ENCODE measurements at places on chromosomes 5 and 9. TPM values are rescaled to one million over a fixed set of nuclear protein-coding genes. Genes with fewer than 3 reads are reported as not detected.

DNA sequence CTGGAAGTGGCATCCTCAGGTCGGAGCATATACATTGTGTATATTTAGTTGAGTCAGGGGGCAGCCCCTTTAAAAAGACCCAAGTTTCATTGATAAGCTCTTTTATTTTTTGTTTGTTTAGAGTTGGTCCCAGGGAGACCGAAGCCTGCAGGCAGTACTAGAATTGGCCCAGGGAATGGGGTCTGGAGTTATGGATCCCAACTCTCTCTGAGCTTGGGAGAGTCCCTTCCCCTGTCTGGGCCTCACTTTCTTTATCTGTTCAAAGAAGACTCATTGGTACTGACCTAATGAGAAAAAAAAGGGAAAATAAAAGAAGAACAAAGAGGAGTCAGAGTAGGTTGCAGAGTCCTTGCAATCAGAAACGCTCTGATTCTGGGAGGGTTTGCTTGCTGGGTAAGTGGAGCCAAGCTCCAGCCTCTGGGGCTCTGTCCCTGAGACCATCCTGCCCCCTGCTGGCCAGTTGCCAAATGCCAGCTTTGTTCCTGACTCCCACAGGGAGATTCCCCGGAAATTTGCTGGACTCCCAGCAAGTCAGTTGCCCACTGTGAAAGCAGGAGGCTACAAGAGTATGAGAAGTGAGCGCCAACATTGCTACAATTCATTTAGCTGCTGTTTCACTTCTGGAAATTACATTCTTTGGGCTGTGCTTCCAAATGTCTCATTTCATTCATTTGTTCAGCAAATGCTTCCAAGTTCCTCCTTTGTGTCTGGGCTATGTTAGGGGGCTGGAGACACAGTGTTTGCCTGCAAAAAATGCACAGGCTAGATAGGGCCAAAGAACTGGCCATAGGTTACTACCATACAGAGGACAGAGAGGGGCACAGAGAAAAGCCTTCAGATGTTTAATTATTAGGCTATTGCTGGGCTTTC, 156.2 kb downstream of the MELK start:
- no peak overlapping the region for H3K4me3 ChIP-seq
- peak; percentile 81 for DNase-seq
- H3K27ac ChIP-seq, result no peak overlapping the region

PFN3 gene
- polyA plus RNA-seq, result not detected

DNA sequence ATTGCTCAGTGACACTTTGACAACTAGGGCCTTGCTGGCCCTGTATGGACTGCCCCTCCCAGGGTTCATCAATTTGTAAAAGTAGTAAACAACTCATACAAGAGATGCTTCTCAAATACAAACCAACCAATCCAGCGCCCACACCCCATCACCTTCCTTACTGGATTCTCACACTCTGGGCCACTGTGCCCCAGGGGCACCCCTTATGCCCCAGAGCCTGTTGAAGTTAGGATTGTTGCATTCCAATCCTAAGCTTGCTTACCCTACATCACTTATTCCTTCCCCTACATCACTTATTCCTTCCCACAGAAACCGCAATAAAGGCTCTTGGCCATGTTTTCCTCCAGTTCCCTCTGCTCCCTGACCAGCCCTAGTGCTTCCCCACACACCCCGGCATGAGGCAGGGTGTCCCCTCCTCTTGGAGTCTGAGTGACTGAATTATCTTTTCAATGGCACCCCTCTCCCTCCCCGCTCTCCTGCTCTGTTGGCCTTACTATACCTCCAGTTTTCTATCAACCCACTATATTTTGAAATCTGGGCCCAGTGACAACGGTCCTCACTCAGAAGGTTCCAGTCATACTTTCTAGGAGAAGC, 182.4 kb upstream of the S1PR3 start:
- H3K4me3 ChIP-seq, result no peak overlapping the region
- no peak for DNase-seq
- no peak overlapping the region for H3K27ac ChIP-seq
- H3K4me1 ChIP-seq, result no peaks in the 10 kb centered on the region

PCDHAC2 gene
- polyA plus RNA-seq, result not detected

DNA sequence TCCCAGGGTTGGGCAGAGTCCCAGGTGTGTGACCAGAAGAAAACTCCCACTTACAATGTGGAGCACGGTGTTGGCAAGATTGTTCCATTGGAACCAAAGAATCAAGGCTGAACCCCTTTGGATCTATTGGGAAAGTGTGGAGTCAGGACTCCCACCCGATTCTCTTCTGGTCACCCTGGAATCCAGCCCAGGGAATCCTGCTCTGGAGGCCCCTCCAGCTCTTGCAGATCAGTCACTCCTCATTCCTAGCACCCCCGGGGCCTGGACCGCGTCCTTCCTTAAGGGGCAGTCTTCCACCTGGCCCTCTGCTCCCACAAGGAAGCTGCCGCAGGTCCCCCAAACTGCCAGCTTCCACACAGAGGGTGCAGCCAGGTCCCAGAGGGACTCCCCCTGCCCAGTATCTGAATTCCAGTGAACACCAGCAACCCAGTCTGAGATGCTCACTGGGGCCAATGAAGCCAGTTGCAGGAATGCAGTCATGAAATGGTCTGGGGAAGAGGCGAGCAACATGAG, 170.1 kb downstream of the GADD45G start:
- no peak for DNase-seq
- no peaks in the 10 kb centered on the region for H3K36me3 ChIP-seq
- no peak overlapping the region for H3K4me3 ChIP-seq
- H3K4me1 ChIP-seq, result peaks cover 26% of the 10 kb centered on the region
- no peaks in the 10 kb centered on the region for H3K27me3 ChIP-seq
- no peak overlapping the region for H3K27ac ChIP-seq

- no peak overlapping the region for H3K4me3 ChIP-seq
- H3K27ac ChIP-seq, result no peak overlapping the region
- H3K36me3 ChIP-seq, result no peaks in the 10 kb centered on the region
- DNase-seq, result no peak
These were observed 392.2 kb upstream of the KLF4 start for GRCh38 chr9:107881626-107882300.

GRCh38 chr5:42021923-42022322, 96.8 kb downstream of the FBXO4 start:
- no peak overlapping the region for H3K4me3 ChIP-seq
- no peak for DNase-seq
- no peaks in the 10 kb centered on the region for H3K36me3 ChIP-seq
- H3K27ac ChIP-seq, result no peak overlapping the region
- no peaks in the 10 kb centered on the region for H3K27me3 ChIP-seq

- no peak overlapping the region for H3K27ac ChIP-seq
- peaks cover 9% of the 10 kb centered on the region for H3K4me1 ChIP-seq
- H3K4me3 ChIP-seq, result no peak overlapping the region
- DNase-seq, result no peak
- no peaks in the 10 kb centered on the region for H3K27me3 ChIP-seq
These were observed 25.5 kb downstream of the NFIB start for GRCh38 chr9:14288433-14288832.

DMRT3 gene
- not detected for polyA plus RNA-seq

KCNN2 gene
- 0.18 TPM for polyA plus RNA-seq

GRCh38 chr5:156251076-156251475, 75.9 kb upstream of the SGCD start:
- H3K27me3 ChIP-seq, result no peaks in the 10 kb centered on the region
- no peaks in the 10 kb centered on the region for H3K4me1 ChIP-seq
- H3K36me3 ChIP-seq, result no peaks in the 10 kb centered on the region
- no peak for DNase-seq

DNA sequence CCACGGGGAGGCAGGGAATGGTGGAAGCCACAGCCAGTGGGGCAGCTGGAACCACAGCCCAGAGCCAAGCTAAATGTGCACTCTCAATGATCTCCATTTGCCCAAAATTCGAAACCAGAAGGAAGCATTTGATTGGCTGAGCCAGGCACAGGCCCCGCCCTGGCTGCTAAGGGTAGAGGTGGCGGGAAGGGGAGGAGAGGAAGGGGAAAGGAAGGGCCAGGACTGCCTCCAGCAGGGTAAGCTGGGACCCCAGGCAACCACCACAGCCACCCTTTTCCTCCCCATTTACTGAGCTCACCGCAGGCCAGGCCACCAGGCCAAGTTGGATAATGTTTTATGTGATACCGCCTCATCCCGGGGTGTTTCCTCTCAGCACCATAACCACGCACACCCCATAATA, 100.3 kb upstream of the RAPGEF1 start:
- H3K36me3 ChIP-seq, result no peaks in the 10 kb centered on the region
- no peak for DNase-seq
- H3K4me1 ChIP-seq, result no peaks in the 10 kb centered on the region
- no peaks in the 10 kb centered on the region for H3K27me3 ChIP-seq

MARCHF3 gene
- 8.5 TPM for polyA plus RNA-seq

GRCh38 chr9:131406563-131407436, 12.9 kb downstream of the PRRC2B start:
- peak; percentile 65 for DNase-seq
- H3K27me3 ChIP-seq, result no peaks in the 10 kb centered on the region
- H3K4me3 ChIP-seq, result no peak overlapping the region
- peaks cover 44% of the 10 kb centered on the region for H3K4me1 ChIP-seq
- peak overlapping the region; percentile 24 for H3K27ac ChIP-seq

GRCh38 chr5:129679671-129680070, 68.2 kb upstream of the MINAR2 start:
- H3K4me1 ChIP-seq, result no peaks in the 10 kb centered on the region
- no peak for DNase-seq
- H3K4me3 ChIP-seq, result no peak overlapping the region
- H3K27me3 ChIP-seq, result no peaks in the 10 kb centered on the region
- H3K27ac ChIP-seq, result no peak overlapping the region

DNA sequence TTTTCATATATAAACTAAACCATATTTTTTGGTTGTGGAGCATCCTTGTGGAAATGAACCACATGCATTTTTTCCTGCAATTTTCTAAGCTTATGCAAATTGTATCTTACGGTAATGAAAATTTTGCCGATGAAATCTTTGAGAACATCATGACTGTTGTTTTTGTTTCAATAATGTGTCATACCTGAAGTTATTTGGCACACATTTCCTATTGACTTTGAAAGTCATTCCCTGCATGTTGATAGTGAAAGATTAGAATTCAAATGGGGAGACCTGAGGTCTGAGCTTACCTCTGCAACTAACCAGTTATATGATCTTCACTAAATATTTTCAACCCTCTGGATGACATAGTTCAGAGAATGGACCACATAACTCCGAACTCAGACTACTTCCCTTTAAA, 88.5 kb downstream of the PRR16 start:
- no peaks in the 10 kb centered on the region for H3K27me3 ChIP-seq
- H3K4me1 ChIP-seq, result no peaks in the 10 kb centered on the region
- no peaks in the 10 kb centered on the region for H3K36me3 ChIP-seq
- no peak overlapping the region for H3K4me3 ChIP-seq
- DNase-seq, result no peak

DNA sequence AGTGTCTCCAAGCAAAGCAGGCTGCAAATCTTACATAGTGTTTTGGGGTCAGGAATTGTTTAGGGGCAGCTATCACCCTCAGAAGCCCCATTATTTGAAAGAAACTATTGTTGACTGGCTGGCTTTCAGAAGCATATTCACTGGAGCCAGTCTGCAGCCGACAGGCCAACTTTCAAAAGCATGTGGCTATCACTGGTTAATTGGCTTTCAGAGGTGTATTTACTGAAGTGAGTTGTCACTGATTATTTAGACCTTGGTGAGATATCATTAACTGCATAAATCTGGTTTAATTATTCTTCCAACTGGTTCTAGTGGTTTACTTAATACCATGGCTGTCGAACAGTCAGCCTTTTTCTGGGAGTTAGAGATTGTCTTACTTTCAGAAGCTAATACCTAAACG, 247.0 kb downstream of the CWC27 start:
- peaks cover 4% of the 10 kb centered on the region for H3K4me1 ChIP-seq
- DNase-seq, result no peak
- no peak overlapping the region for H3K4me3 ChIP-seq
- H3K27me3 ChIP-seq, result no peaks in the 10 kb centered on the region
- no peaks in the 10 kb centered on the region for H3K36me3 ChIP-seq

LMX1B gene
- polyA plus RNA-seq, result 0.75 TPM

DNA sequence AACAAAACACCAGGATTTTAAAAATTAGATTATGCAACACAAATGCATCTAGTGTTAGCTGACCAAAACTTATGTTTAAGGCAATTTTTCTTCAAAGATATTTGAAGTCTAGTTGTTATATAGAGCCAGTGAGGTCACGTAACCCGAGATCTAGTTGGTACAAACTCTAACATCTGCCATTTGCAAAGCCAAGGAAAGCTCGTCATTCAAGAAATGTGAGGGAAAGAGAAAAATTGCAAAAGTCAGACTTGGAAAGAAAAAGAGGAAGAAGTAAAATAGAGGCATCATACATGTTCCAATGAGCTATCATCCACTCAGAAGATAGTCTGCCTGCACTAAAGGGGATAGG, 293.4 kb upstream of the PUM3 start:
- no peaks in the 10 kb centered on the region for H3K36me3 ChIP-seq
- H3K27ac ChIP-seq, result no peak overlapping the region
- no peaks in the 10 kb centered on the region for H3K4me1 ChIP-seq
- no peak overlapping the region for H3K4me3 ChIP-seq

GRCh38 chr5:110054240-110054639, 364.5 kb downstream of the MAN2A1 start:
- H3K4me1 ChIP-seq, result no peaks in the 10 kb centered on the region
- no peaks in the 10 kb centered on the region for H3K36me3 ChIP-seq
- peak; percentile 32 for DNase-seq
- no peaks in the 10 kb centered on the region for H3K27me3 ChIP-seq
- H3K4me3 ChIP-seq, result no peak overlapping the region
- no peak overlapping the region for H3K27ac ChIP-seq

DNA sequence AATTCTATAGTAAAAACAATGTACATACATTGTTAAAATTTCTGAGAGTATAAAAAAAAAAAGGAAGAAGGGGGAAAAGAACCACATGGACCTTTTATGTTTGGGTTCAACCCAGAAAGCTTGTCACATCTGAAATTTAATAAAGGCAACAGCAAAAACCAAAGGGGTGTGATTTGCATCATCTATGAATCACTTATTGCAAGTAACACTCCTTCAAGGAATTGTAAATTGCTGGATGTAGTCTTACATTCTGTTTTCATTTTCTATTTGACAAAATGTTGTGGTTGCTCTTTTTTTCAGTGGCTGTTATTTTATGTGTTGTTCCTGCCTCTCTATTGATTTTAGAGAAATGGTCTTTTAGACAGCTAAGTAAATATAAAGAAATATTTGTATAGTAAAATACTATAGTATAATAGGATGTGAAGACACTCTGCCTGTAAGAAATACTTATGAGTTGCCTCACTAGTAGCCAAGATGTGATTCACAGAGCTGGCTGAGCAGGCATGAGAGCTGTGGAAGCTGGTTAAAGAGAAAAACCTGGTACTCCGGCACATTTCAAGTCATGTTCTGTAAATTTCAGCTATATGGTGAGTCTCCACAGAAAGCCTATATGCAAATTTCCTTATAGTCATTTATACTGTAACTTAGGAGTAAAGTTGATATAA, 131.1 kb upstream of the CNTLN start:
- no peaks in the 10 kb centered on the region for H3K27me3 ChIP-seq
- no peaks in the 10 kb centered on the region for H3K36me3 ChIP-seq
- no peak overlapping the region for H3K4me3 ChIP-seq
- H3K4me1 ChIP-seq, result peaks cover 12% of the 10 kb centered on the region
- H3K27ac ChIP-seq, result no peak overlapping the region

DNA sequence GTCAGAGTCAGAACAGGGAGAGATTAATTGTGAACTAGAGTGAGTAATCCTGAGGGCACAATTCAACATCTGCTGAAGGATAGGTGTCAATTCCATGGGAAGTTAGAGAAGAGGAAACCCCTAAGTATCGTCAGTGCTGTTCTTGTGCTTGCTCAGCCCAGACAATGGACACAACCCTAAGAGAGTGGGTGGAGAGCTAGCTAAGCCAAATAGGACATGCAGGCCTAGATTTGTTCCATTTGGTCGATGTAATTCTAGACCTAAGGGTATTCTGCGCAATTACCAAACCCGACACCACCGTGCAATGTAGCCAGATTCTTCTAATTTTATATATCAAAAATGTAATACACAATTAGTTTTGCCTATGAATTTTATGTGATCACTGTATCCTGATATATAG, 431.6 kb downstream of the SH3GL2 start:
- H3K27me3 ChIP-seq, result no peaks in the 10 kb centered on the region
- no peaks in the 10 kb centered on the region for H3K4me1 ChIP-seq
- no peaks in the 10 kb centered on the region for H3K36me3 ChIP-seq

Data from small intestine (tissue), 16 donors.